HepG2 (cell line): ENCODE measurements at places on chromosomes 11 and 22.

DNA sequence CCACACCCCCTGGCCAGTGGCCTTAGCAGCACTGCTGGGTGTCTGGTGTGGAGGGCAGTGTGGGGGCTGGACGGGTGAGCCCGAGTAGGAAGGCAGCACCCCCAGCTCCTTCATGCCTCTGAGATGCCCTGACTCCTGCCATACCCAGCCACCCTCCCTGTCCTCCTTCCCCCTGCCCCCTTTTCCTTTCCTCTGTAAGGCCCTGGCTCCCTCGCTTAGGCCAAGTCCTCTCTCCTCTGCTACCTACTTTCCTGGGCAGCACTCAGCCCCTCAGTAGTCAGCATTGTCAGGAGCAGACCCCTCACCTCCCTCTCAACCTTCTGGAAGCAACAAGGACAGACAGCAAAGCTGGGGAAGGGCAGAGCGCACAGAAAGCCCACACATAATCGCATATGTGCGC lies 48.0 kb downstream of the BUD13 start:
- no peaks in the 10 kb centered on the region for H3K36me3 ChIP-seq
- peaks cover 78% of the 10 kb centered on the region; the same call in 2 of the 3 replicates for H3K27me3 ChIP-seq
- H3K4me3 ChIP-seq = no peak overlapping the region
- H3K27ac ChIP-seq = no peak overlapping the region
- no peak for DNase-seq

- H3K4me3 ChIP-seq = no peak overlapping the region
- H3K27ac ChIP-seq = no peak overlapping the region
- H3K27me3 ChIP-seq = no peaks in the 10 kb centered on the region
- DNase-seq = no peak
- H3K4me1 ChIP-seq = peaks cover 68% of the 10 kb centered on the region
- H3K36me3 ChIP-seq = no peaks in the 10 kb centered on the region
Measured at GRCh38 chr11:111939836-111940604, 2.9 kb downstream of the DIXDC1 start.

DNA sequence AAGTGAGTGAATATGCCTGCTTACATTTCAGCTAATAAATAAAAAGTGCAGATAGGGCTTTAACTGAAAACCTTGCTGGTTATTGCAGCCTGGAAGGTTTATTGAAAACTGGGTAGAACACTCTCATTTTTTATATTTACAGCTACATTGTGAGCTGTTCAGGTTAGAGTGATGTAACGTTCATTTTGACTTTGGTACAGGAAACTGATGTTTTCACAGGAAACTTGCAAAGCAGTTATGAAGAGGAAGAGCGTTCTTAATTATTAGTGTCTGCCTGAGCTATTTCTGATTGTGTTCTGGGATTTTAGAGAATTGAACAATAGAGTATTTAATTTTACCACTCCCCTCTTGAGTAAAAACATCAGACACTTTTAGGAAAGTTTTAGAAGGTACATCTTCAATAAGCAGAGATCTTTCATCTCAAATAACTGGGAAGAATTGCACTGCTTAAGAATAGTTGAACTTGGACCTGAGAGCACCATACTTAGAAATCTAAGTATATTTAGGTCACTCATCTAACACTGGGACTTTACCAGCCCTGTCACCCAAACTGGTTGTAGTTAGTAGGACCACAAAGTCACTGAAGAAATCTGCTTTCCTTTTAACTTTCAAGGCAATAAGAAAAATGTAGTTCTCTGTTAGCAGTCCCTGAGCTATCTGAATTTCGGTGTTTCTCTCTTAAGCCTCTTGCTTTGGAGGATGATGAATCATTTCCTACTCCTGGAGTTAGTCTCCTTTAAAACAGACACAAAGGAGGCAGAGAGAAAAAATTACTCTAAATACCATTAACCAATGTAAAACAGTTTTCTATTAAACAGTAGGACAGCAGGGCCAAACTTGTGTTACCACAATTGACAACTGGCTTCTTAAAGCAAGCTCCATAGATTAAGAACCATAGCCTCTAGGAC lies 128.6 kb upstream of the DDI1 start:
- no peak overlapping the region for H3K4me3 ChIP-seq
- no peaks in the 10 kb centered on the region for H3K4me1 ChIP-seq
- H3K27ac ChIP-seq = no peak overlapping the region
- H3K36me3 ChIP-seq = no peaks in the 10 kb centered on the region
- no peaks in the 10 kb centered on the region for H3K27me3 ChIP-seq

DNA sequence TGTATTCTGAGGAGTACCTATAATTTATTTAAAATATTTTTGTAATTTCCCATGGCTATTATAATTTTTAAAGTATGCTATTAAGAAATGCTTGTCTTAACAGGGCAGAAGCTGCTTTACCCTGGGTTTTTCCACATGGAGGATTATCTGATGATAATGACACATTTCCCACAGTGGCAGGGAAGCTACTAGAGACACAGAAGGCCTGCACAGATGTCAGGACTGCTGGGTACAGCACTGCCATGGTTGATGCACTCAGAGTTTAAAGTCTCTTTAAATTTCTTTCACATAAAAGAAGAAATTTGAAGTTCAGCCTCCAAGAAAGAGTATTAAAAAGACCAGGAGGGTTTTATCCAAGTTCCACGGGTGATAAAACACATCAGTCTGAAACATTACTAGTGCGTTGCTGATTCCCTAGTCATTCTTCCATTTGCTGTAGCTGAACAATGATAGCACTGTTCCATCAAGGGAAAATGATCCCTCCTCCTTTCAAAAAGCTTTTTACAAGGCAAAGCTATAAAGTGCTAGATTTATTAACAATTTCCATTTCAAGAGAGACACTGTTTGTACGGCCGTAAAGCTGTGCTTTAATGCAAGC lies 363.0 kb downstream of the CNTN5 start:
- DNase-seq = no peak
- no peak overlapping the region for H3K4me3 ChIP-seq
- H3K36me3 ChIP-seq = no peaks in the 10 kb centered on the region
- H3K4me1 ChIP-seq = no peaks in the 10 kb centered on the region
- no peak overlapping the region for H3K27ac ChIP-seq

DNA sequence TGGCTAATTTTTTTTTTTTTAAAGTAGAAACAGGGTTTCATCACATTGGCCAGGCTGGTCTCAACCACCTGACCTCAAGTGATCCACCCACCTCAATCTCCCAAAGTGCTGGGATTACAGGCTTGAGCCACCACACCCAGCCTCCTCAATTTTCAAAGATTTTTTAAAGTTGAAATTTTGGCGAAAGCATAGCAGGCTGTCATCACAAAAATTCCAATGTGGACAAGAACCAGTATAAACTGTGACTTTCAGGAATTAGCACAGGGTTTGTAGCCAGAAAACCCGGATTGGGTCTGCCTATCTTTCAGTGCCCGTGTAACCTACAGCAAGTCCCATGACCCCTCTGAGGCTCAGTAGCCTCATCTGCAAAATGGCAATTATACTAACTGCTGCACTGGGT lies 80.2 kb downstream of the SGSM3 start:
- no peak for DNase-seq
- H3K36me3 ChIP-seq = peaks cover 2% of the 10 kb centered on the region; the same call in 1 of the 2 replicates
- H3K27ac ChIP-seq = no peak overlapping the region
- H3K4me3 ChIP-seq = no peak overlapping the region
- H3K27me3 ChIP-seq = no peaks in the 10 kb centered on the region
- H3K4me1 ChIP-seq = no peaks in the 10 kb centered on the region
